Fibroblast of mammary gland (primary cell): ENCODE measurements at places on chromosomes 1 and 21.

- DNase-seq = no peak
Observed at GRCh38 chr1:217585577-217585976, 45.3 kb downstream of the GPATCH2 start.

DNA sequence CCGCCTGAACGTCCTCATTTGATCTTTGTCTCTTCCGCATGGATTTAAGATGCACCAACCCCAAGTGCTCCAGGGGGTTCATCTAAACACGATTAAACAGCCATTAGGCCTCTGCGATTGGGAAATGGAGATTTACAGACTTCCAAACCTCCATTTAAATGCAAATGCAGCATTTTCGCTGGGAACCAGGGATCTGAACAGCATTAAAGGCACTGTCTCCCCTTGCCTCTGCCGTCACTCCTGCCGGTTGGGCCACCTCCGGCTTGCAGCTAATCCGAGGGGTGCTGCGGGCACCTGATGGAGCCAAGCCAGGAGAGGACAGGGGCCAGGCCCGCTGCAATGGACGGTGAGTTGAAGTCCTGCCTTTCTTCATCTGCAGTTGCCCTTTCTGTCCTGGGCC is 70.3 kb upstream of the KLHDC7A start:
- no peak for DNase-seq

GRCh38 chr1:234988155-234988517 is 140.5 kb downstream of the TOMM20 start:
- no peak for DNase-seq

GRCh38 chr1:176551146-176551545 is 88.2 kb downstream of the PAPPA2 start:
- DNase-seq = no peak

DNA sequence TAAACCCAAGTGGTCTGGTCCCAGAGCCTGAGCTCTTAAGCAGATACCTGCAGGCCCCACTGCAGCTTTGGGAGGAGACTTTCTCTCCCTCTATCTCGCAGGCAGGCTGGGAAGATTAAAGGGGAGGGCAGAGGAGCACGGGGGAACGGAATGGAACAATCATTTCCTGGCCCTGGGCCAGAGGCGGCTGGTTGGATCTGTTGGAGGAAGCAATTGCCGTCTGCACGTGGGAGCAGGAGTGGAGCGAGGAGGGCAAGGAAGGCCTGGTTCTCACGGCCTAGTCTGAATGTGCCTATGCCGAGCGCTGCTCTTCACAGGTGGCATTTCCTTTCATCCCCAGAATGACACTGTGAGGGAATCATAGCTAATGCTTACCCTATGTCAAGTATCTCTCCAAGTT is 23.7 kb downstream of the NKAIN1 start:
- DNase-seq = peak; percentile 46

DNA sequence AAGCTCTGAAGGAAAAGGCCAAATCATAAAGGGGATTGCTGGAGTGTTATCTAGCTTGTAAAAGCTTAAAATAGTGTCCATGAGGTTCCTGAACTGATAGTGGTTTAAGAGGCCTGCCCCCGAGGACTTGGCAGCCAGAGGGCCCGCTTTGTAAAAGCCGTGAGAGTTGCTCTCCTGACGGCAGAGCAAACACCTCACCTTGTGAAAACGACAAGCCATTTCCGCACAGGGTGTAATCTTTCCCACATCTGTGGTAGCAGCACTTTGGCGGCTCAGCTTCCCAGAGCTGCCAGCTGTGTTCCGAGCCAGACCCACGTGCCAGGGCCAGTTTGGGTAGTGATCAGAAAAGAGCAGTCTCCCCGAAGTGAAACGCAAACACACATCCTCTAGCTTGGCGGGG is 37.0 kb downstream of the SERBP1 start:
- no peak for DNase-seq

GRCh38 chr1:51572365-51572764 is 44.5 kb upstream of the OSBPL9 start:
- no peak for DNase-seq

GRCh38 chr1:234559902-234560676 is 49.9 kb downstream of the IRF2BP2 start:
- DNase-seq = no peak

DNA sequence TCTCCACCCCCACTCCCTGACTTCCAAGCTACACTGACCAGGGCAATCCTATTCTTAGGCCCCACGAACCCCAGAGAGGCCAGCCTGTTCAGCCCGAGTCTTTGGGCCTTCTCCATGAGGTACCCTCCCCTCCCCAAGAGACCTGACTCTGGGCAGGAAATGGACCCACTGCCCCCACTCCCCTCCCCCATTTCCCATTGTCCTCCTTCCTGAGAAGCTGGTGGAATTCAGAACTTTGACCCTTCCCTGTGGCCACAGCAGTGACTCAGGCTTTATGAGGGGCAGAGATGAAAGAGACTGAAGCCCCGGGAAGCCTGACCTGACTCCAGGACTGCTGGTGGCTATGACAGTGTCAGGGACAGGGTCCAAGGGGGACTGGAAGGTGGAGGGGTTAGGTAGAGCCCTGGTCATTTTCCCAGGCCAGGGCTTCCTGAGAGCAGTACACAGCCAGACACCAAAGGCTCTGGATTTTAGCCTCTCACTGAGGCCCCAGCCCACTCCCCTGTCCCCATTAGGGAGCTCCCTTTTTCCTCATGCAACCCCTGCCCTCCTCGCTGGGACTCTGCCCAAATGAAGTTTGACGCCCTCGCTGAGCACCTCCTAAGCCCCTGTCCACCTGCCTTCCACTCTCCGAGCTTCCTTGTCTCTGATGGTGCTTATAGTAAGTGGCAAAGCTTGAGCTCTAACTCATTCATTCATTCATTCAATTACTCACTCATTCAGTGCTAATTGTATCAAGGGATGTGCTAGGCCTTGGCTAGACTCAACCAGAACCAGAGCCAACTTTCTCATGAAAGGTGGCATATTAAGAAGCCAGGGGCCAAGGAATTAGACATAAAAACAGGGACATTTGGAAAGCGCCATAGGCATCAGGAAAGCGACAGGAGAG is 3.0 kb downstream of the CRYBG2 start:
- DNase-seq = peak; percentile 15

DNA sequence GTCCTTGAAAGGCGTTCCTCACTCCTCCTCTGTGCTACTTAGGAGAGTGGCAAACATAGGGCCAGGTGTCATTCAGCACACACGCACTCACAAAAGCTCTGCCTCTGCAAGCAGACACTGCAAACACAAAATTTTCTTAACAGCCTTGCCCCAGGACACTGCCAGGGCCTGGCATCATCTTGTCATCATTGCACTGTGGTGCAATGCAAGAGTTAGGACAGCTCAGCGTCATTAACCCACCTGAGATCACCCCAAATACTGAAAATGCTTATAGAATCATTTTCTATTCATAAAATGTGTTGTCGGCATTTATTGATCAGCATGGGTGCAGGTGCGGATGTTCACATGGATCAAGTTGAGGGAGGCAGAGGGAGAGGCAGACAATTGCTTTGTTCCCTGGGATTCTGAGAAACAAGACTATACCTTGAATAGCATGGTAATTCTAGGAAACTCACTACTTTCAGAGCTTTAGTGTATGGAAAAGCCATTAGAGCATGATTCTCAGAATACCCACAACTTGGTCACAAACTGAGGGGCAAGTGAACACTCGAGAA is 3.0 kb downstream of the ADAM30 start:
- DNase-seq = no peak

DNA sequence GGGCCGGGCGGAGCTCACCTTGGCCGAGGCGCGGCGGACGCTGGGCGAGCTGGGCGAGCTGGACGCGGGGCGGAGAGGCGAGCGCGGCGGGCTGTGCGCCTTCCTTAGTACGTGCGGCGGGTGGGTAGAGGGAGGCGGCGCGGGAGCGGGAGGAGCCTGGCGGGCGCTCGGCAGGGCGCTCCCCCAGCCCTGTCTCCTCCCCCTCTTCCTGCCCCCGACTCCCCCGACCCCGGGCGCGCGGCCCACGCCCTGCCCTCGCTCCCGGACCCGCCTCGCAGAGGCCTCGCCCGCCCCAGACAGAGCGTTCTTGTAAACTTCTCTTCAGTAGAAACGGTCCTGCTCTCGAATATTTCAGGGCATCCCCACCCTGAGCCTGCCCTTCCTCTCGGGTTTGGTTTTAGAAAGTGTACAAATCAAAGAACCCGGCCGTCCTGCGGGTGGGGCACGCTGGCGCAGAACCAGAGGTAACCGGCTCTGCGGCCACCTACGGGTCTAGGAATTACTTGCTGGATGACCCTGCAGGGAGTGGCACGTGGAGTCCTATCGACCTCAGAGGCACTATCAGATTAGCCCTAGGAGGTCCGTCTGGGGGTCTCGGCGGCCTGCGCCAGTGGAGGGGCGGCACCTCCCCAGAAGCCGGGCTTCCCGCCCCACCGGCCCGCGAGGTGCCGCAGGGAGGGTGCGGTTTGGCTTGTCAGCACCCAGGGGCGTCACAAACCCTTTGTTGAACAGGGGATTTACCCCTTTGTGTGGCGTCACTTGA is at the start of gene S100A10:
TSS of gene S100A10 (minus strand) at position 126 of the 763 bp plus-strand sequence. CDS start 7,629 bp downstream, outside the sequence.
- peak; percentile 72 for DNase-seq

- no peak for DNase-seq
Observed at GRCh38 chr1:58812468-58812867, 28.6 kb upstream of the JUN start.

DNA sequence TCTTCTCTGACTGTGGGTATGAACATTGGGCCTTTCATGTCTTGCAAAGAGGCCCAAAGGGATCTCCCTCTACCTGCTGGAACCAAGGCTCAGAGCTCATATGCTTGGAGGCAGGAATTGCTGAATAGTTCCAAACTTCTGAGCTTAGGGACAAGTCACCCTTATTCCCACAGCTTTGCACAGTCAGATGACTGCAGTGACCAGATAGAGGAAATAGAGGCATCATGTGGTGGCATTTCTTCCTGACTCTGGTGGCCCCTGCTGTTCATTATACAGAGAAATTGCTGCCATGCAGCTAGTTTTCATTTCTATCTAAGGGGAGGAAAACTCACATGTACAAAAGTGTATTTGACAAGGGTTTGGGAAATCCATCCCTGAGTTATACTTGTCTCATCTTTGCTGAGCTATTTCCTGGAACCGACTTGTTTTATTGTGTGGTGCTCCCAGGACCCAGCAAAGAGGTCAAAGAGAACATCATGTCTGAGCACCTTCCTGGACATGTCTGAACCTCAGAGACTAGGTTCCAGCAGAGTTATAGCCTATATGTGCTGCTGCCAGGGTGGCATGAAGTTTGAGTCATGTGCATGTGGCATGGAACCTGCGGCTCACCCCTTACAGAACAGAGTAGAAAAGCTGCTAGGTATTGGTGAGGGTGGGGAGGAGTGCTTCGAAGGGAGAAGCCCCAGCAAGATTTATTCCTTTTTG is 131.2 kb downstream of the PIK3R3 start:
- DNase-seq = no peak

DNA sequence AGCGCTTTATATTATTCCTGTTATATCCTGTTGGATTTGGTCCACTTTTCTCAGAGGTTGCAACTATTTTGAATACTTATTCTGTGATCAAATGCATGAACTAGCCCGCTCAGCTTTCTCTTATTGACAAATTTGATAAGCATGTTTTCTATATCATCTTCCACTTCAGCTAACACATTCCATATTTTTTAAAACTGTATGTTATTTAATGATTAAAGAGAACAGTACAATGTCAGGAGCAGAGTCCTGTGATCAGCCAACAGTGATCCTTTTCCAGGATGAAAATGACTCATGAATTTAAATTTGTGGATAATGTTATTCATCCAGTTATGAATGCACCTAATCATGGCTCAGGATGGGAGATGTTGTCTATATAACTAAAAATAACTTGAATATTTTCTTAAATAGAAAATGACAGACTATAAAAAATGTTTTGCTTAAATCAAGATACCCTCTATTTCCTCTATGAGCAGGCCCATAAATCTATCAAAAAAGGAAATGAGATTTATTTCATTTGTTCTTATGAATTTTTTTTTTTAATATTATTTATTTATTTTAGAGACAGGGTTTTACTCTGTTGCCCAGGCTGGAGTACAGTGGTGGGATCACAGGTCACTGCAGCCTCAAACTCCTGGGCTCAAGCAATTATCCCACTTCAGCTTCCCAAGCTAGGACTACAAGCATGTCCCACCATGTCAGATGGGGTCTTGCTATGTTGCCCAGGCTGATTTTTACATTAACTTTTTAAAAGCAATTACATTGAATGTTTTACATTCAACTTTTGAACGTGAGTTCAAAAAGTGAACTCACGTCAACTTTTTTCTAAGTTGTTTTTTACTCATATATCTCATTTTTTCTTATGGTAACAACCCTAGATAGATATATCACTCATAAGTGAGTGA is 12.5 kb downstream of the BPNT1 start:
- peak; percentile 5 for DNase-seq

DNA sequence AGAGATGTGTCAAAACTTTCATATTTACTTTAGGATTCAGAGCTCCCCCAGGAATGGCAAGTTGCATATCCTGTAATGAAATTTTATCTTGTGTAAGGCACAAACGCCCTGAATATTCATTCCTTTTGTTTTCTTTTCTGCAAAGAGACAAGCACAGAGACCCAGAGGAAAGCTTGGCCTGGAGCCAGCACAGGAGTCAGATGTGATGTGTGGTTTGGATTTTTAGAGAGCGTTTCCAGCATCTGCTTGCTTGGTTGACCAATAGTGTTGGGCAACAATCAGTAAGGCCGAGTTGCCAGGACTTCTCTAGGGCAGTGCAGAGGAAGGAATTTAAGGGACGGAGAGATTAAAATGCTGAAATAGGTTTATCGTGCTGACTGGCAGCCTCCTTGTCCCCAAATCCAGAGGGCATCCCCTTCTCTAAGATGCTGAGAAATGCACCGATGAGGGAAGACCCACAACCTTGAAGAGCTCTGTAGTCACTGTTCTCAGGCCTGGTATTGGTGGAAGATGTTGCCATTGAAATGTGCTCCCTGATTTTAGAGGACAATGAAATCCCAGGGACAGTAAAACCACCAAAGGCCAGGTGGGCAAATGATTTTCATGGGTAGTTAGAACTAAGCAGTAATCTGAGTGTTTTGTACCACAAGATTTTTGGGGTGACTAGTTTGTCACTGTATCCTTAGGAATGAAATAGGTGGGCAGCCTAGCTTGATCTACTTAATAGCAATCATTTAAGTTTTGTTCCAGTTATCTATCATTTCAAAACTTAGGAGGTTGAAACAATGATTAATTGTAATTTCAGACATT is 37.9 kb upstream of the RHOU start:
- DNase-seq = peak; percentile 91

- peak; percentile 81 for DNase-seq
Observed at GRCh38 chr1:15323351-15323988, 76.4 kb downstream of the FHAD1 start.

- DNase-seq = peak; percentile 32
Observed at GRCh38 chr1:217896490-217896889, 265.3 kb downstream of the SPATA17 start.

DNA sequence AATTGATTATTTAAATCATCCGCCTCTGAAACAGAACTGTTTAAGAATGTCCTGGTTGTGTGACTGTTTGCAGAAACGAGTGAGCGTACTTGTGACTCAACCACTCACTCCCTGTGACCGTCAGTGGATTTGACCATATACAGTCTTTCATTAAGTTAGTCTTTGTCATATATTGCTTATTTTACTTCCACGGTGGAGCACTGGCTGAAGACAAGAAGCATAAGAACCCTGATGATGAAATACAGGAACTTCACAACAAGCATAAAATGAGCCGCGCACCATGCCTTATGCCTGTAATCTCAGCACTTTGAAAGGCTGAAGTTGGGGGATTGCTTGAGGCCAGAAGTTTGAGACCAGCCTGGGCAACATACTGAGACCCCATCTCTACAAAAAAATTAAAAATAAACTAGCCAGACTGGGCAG is 194.0 kb downstream of the TOMM20 start:
- peak; percentile 81 for DNase-seq

GRCh38 chr1:116503546-116504307 is 67.1 kb downstream of the CD58 start:
- DNase-seq = no peak
